ENCODE measurements at places on chromosomes 2 and 18.

DNA sequence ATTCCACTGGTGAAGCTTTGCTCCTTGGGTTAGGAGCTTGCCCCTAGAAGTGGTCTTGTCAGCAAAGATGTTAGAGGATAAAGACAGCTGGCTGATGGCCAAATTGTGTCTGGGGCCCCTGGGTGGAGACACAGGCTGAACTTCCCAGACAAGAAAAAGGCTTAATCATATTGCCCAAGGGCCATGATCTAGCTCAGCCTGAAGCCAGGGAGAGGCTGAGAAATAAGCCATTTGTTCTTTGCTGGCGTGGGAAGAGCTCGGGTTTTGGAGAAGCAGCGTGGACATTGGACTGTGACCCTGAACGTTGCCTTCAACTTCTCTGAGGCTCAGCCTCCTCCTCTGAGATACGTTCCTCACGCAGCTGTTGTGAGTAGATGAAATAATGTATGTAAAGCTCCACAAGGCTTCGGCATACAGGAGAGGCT lies 153.0 kb downstream of the ZFP36L2 start:
- peak; percentile 1 for DNase-seq

DNA sequence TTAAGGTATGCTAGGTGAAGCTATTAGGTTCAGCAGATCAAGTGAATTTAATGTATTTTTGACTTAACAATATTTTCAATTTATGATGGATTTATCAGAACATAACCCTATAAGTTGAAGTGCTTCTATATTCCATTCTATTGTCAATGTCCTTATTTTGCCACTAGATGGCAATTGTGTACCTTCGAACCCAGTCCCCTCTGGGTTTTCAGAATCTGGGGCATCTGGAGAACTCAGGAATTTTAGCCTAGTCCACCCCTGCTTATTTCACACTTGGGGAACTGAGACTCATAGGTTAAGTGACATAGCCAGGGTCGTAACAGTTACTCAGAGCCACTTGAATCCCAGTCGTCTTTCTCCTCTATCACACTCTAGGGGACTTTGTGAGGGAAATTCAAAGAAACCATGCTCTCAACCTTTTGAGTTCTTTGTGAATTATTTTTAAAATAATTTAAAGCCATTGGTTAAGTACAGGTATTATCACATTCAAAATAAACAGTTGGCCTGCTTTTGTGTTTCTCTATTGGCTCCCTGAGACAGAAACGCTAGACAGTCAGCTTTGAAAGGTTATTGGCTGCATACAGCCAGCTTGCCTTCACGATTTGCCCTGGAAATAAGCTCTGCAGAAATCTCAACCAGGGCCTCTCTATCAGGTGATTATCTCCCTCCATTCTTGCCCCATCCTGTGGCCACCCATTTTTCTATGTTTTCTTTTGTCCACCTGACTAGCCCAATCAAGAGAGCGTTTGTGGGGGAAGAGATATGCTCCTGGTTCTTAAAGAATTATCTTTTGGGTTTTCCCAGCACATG lies 145.0 kb downstream of the TTC27 start:
- DNase-seq = no peak

DNA sequence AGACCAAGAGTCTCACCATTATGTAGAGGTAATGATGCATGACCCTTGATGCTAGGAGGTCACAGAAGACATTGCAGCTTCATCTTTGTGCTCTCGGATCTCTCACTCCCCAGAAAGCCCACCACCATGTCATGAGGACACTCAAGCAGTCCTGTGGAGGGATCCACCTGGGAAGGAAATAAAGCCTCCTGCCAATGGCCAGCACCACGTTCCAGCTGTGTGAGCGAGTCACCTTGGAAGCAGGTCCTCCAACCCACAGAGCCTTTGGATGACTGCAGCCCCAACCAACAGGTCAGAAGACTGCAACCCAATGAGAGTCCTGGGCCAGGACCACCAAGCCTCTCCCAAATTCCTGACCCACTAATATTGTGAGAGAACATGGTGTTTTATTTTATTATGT lies 38.4 kb downstream of the CYP26B1 start:
- peak; percentile 7 for DNase-seq

GRCh38 chr18:5984245-5984644 lies 88.9 kb upstream of the TMEM200C start:
- DNase-seq = no peak

DNA sequence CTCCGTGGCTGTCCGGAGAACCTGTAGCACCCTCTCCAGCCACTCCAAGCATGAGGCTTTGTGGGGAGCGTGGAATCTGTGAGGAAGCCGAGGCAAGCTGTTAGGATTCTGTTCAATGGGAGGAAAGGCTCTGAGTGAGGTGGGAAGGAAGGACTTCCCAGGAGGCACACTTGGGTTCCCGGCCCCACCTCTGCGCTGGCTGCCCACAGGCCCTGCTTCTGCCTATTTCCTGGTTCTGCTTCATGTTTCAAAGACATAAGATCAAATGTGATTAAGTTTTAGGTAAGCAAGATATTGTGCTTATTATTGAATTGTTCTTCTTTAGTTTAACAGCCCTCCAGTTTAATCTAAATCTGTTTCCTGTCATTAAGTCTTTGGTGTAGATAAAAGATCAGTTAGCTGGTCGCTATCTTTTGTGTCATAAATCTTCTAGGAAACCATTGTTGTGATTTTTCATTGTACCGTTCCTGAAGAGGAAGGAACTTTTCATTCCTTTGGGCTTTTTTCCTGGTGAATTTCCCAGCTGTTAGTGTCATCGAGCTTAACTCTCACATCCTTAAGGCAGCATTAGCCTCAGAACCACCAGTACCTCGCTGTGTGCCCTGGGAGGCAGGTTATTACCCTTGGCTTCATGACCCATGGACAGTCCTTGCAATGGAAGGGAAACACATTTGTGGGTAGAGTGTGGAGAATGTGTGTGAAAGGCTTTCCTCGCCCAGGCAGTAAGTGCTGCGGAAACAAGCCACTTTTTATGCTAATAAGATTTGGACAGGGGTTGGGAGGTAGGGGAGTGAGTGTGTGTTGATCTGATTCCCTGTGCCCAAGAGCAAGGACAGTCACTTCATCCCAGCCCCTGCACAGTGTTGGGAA lies 61.9 kb upstream of the ALPP start:
- DNase-seq = peak; percentile 20

- DNase-seq = no peak
These were observed 250 bp upstream of the CHST10 start for GRCh38 chr2:100417711-100418124.

DNA sequence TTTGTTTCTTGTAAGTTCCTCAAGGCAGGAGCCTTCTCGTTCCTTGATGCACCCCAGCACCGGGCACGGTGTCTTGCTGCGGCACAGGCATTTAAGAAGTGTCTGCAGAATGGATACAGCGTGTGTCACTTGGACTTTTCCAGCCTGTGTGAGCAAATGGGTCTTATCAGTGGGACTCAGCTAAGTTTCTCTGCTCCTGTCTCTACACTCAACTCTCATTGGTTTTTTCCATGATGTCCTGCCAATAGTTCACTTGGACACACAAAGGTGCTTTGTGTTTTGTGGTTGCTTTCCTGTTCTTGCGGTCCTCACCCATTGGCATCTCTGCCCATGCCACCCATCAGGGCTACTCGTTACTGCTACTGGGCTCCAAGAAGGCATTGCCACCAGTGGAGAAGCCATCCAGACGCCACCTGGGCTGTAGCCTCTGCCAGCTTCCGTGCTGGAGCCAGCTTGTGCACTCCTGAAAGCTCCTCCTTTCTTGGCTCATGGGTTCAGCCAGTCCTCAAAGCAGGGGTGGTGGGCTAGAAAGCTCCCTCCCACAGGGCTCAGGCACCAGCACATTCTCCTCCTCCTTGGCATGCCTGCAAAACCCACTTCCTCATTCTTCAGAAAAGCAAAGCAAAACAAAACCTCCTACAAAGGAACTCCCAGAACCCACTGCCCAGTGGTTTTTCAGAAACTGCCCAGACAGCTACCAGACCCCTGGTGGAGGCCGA lies 41.4 kb downstream of the IL1R2 start:
- peak; percentile 46 for DNase-seq

DNA sequence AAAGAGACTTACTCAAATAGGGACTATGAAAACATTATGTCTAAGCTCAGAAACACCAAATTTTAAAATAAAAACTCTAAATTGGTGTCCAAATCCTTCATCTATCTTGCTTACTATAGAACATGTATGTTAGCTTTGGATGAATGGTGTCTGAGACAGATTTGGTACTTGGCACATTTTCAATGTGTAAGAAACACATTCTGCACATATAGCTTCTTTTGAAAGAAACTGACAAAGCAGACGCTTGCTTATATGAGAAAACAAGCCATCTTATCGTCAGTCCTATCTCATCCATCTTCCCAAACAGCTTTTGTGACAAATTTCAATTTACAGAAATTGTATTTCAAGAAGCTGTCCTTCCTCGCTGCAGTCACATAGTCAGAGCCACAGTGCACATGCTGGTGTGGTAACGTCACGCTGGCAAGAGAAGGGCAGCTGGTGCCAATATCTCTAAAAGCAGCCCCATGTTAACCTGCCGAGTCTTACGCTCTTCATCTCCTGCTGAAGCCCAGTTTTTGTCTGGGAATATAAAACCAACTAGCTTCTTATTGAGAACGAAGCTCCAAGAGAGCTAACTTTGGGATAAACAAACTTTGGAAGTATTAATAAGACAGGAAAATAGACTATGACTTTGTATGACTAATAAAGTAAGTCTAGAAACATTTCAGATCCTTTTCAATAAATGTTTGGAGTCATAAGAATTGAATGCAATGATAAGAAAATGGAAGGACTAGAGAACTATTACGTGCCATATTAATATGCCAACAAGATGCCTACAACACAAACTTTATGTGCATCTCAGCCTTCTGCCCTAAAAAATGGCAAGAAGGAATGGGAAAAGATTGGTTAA lies 74.9 kb upstream of the TFCP2L1 start:
- DNase-seq = no peak

GRCh38 chr2:69381337-69381737 lies 5.7 kb downstream of the GFPT1 start:
- DNase-seq = no peak

DNA sequence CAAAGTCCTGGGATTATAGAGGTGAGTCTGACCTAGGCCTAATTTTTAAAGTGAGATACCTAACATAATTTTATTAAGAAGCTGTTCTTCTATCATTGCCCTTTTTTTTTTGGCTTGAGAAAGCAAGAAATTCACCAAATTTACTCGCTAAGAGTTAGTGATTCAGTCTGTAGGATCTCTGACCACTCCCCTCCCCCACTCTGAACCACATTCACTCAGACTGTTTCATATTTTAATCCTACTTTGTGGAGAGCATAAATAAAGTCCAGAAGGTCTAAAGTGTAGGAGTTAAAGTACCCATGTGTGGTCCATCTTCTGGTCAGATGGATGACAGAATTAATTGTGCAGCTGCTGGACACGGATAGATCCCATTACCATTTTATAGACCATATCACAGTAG lies 115.8 kb upstream of the MGAT5 start:
- no peak for DNase-seq
